Spinal cord (tissue), 10 donors: ENCODE measurements at places on chromosomes 3 and 15. TPM values are rescaled to one million over a fixed set of nuclear protein-coding genes. Genes with fewer than 3 reads are reported as not detected.
A peak's percentile ranks its signal among the peaks of the same experiment; 100 is the strongest.

NTRK3 gene
- polyA plus RNA-seq = 59.1 TPM

ACKR2 gene
- 0.98 TPM for polyA plus RNA-seq

SCN11A gene
- polyA plus RNA-seq = 0.86 TPM

GRCh38 chr15:73952913-73953750, 26.9 kb downstream of the LOXL1 start:
- H3K4me3 ChIP-seq = no peak overlapping the region
- H3K36me3 ChIP-seq = peaks cover 12% of the 10 kb centered on the region
- H3K27me3 ChIP-seq = no peaks in the 10 kb centered on the region
- H3K27ac ChIP-seq = no peak overlapping the region

GRCh38 chr3:113531826-113532697, at the start of gene SIDT1:
SIDT1 (plus strand) TSS chr3:113532555; CDS start chr3:113533022, 467 bp downstream.
- H3K36me3 ChIP-seq = no peaks in the 10 kb centered on the region
- peaks cover 12% of the 10 kb centered on the region for H3K4me1 ChIP-seq
- peaks cover 29% of the 10 kb centered on the region for H3K27me3 ChIP-seq
- peak within 1 kb of the TSS; percentile 61 for H3K4me3 ChIP-seq
- DNase-seq = peak; percentile 77

DNA sequence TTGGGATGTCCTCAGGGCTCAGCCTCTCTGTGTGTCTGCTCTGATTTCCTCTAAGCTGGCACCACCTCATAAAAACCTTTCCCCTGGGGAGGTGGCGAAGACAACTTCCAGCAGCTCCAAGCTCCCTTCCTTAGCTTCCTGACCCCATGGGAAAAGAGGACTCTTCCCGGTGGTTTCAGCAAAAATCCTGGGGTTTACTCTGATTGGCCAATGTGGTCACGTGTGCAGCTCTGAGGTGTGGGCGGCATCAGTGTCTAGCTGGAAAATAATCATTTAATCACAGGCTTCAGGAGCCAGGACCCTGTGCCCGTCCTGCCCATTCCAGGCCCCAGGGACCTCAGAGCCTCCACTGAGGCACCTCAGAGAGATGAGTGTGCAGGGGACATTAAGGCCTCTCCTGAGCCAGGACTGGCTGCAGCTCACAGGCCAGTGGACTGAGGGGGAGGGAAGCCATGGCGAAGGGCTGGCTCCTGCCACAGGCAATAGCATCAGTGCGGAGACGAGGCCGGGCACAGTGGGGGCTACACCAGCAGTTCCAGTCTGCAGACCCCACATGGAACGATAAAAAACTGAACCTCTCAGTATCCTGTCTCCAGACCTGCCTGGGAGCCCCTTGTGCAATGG, 104.1 kb downstream of the TPRA1 start:
- no peak for DNase-seq
- H3K4me3 ChIP-seq = no peak overlapping the region
- H3K27me3 ChIP-seq = no peaks in the 10 kb centered on the region
- no peaks in the 10 kb centered on the region for H3K36me3 ChIP-seq
- H3K4me1 ChIP-seq = peaks cover 6% of the 10 kb centered on the region

GRCh38 chr3:125000661-125001060, 55.1 kb downstream of the HEG1 start:
- H3K36me3 ChIP-seq = no peaks in the 10 kb centered on the region
- no peak overlapping the region for H3K4me3 ChIP-seq
- H3K27ac ChIP-seq = no peak overlapping the region
- H3K4me1 ChIP-seq = peaks cover 30% of the 10 kb centered on the region

- no peak overlapping the region for H3K27ac ChIP-seq
- H3K27me3 ChIP-seq = no peaks in the 10 kb centered on the region
- H3K36me3 ChIP-seq = no peaks in the 10 kb centered on the region
- H3K4me1 ChIP-seq = no peaks in the 10 kb centered on the region
- no peak for DNase-seq
- H3K4me3 ChIP-seq = no peak overlapping the region
These were observed 843.8 kb downstream of the VGLL3 start for GRCh38 chr3:86147119-86147518.

DNA sequence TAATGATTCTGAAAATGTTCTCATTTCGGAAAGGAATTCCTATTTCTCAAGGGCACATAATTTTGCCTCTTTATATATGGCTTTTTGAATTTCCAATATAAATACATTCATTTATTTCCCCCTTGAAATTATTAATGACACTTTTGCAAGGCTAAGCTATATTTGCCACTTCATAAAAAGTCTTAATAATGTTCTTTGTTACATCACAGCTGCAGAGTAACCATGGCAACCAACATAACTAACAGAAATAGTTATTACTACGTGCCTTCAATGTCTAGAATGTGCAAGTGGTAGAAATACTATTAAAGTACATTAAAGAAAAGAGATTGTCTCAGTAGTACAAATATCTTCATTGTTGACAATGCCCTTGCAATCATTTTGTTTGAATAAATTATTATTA, 471.8 kb downstream of the C3orf38 start:
- no peak overlapping the region for H3K4me3 ChIP-seq
- no peak for DNase-seq

DNA sequence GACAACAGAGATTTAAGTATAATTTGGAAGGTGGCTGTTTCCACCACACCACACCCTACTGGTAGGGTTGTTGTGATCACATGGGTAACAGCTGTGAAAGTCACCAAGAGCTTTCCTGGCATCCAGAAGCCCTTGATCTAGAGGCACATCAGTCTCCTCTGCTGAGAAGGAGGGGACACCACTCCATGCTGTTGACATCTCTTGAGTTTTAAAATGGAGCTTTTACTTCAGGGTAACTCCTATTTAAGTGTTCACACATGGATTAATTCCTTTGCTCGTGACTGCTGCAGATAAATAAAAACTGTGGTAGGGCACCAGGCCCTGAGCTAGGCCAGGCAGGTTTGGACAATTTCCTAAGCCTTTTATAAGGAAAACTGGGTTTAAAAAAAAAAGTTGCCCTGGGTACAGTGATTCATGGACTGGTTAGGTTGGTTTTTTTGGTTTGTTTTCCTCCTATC, 7.5 kb downstream of the EXOSC7 start:
- no peaks in the 10 kb centered on the region for H3K27me3 ChIP-seq
- H3K36me3 ChIP-seq = peaks cover 7% of the 10 kb centered on the region
- H3K27ac ChIP-seq = no peak overlapping the region
- no peak for DNase-seq

- H3K27me3 ChIP-seq = peaks cover 3% of the 10 kb centered on the region
- peaks cover 5% of the 10 kb centered on the region for H3K4me1 ChIP-seq
- no peaks in the 10 kb centered on the region for H3K36me3 ChIP-seq
- peak; percentile 90 for DNase-seq
- H3K27ac ChIP-seq = no peak overlapping the region
These were observed 12.1 kb upstream of the RTP2 start for GRCh38 chr3:187714404-187714979.

DNA sequence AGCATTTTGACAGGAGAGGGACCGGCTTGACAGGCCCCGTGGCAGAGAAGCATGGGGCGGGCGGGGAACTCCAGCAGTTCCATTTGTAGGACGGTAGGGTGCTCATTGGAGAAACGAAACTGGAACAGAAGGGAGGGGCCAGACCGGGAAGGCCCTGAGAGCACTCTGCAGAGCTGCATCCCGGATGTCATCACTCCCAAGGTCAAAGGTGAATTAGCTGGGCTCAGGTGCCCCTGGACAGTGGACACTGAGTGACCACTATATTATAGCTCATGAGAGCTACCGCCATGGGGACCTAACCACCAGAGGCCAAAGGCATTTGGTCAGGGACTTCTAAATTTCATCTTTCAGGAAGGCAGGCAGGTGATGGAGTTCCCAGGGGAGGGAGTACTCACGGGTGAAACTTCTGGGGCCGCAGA, 7.3 kb downstream of the CSRNP1 start:
- no peaks in the 10 kb centered on the region for H3K27me3 ChIP-seq
- DNase-seq = no peak
- H3K36me3 ChIP-seq = peaks cover 56% of the 10 kb centered on the region

- H3K27ac ChIP-seq = no peak overlapping the region
- no peaks in the 10 kb centered on the region for H3K36me3 ChIP-seq
- no peak for DNase-seq
- H3K4me1 ChIP-seq = no peaks in the 10 kb centered on the region
- no peak overlapping the region for H3K4me3 ChIP-seq
These were observed 6.3 kb upstream of the TRIM59 start for GRCh38 chr3:160455846-160456245.
